ENCODE measurements at places on chromosomes 12 and 14.
A peak's percentile ranks its signal among the peaks of the same experiment; 100 is the strongest.

- DNase-seq = no peak
These were observed 1.3 kb downstream of the GLRX5 start for GRCh38 chr14:95536036-95536593.

DNA sequence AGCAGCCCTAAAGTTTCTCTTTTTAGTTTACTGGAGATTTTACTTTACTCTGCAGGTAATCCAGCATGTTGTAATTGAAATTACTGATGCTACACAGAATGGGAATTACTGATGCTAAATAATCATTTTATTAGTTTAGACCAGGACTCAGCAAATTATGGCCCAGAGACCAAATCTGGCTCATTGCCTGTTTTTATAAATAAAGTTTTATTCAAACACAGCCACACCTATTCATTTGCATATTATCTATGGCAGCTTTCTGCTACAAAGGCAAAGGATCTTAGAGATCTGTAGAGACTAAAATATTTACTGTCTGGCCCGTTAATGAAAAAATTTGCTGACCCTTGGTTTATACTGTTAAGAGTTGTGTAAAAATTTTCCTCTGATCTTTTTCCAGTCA, 216.1 kb downstream of the FUT8 start:
- no peak for DNase-seq

DNA sequence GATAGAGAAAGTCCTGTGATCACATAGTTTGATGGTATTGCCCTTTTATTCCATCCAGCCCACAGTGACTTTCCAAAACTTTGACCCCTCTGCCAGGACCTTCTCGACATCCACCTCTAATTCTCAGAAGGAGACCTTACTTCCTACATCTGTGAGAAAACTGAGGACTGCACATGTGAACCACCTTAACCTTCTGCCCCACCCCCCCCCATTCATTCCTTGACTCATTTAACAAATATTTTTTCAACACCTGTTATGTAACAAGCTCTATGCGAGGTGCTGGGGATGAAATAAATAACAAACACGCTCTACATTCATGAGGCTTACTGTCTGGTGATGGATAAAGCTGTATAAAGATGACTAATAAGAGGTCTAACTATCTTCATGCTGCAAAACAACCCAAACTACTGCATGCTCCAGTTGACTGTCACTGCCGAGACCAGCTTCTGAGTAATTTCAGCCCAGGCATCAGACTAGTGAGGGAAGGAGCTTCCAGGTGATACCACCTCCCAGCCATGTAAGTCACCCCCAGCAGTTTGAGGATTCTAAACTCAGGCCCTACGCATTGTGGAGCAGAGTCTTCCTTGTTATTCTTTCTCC, 1.9 kb upstream of the HAL start:
- no peak for DNase-seq

- no peak for DNase-seq
These were observed at the start of gene CIROP for GRCh38 chr14:23104591-23105347. TSS of gene CIROP (minus strand) at chr14:23104989. CDS start at chr14:23104920, 69 bp downstream.

- DNase-seq = no peak
These were observed 117.3 kb upstream of the MYF6 start for GRCh38 chr12:80590085-80590484.

DNA sequence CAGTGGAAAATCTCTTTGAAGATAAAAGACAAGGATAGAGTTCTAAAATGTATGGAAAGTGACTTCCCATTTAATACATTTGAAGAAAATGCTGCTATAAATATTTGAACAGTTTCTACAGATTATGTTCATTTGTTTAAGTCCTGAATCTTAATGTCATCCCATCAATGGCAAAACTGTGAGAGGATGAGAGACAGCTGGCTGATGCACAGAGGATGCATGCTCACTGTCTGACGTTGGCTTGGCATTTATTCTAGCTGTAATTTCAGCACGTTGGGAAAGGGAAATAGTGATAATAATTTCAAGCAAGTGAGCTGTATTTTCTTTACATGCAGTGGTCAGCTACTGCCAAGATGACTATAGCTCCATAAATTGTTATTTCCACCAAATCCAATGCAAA, 40.5 kb downstream of the PPFIA2 start:
- DNase-seq = no peak

- DNase-seq = no peak
These were observed 98.8 kb downstream of the PAWR start for GRCh38 chr12:79591988-79592387.

DNA sequence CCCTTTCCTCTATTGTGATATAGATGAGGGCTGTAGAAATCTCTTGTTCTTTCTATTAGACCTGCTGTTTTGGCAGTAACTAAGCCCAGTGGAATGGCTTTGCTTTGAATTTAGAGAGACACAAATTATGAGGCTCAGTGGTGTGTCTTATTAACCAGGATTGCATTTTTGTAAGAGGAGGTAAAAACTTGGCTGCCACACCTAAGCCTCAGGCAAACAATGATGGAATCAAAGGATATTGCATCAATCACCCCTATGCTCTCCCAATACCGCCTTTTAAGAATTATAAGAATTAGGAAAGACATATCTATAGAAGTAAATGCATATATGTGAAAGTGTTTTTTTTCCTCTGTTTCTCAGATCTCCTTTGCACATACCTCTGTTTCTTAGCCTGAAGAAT, 63.3 kb downstream of the ACSS3 start:
- no peak for DNase-seq

DNA sequence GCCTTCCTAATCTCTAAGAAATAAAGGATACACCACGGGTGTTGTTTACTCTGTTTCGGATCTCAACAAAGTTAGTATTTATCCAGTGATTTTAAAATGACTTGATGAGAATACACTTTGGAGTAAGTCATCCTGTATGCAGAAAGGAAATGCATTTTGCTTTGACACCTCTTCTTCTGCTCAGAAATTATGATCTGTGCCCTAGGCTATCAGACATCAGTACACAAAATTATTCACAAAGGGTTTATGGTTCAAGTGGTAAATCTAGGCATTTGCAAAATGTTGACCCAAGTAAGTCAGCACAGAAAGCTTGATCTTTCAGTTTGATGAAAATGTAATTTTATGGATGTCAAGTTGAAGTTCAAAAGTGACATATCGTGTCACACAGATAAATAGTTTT, 248.5 kb downstream of the ATP23 start:
- DNase-seq = no peak

- DNase-seq = peak; percentile 8
These were observed 713 bp downstream of the FRMD6 start for GRCh38 chr14:51652168-51653078.
